Effector CD8-positive, alpha-beta T cell (primary cell): ENCODE measurements at places on chromosomes 16 and 17.

GRCh38 chr16:11091021-11091785 lies 146.8 kb downstream of the CLEC16A start:
- no peak for DNase-seq

DNA sequence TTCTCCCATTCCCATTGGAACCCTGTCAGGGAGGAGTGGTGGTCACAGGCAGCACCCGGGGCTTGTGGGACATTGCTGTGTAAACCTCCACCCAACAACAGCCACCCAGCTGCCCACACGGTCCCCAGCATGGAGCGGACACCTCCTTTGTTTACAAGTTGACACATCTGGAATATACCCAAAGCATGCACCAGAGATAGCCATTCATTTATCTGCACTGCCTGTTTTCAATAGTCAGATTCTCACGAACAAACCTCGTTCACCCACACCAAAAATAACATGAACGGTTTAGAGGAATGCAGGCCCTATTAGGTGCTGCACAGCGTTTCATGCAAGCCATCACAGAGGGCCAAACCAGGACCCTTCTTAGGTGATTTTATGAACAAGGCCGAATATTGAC lies 244.8 kb downstream of the FOXL1 start:
- no peak for DNase-seq

DNA sequence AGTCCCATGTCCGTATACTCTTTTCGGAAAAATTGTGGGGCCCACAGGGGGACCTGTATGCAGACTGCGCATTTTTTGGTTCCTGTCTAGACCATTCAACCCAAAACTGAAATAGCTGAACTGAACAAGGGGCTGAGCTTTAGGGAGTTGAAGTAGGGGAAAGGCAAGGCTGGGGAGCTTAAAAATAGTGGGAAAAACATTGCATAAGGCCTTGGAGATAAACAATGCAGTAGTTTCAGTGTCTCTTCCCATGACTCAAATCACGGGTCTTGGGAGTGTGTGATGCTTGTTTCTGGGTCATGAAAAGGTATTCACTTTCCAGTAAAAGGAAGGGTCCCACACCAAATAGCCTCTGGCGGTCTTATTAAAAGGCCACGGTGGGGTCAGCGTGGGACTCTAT lies 402.8 kb upstream of the SALL1 start:
- no peak for DNase-seq

DNA sequence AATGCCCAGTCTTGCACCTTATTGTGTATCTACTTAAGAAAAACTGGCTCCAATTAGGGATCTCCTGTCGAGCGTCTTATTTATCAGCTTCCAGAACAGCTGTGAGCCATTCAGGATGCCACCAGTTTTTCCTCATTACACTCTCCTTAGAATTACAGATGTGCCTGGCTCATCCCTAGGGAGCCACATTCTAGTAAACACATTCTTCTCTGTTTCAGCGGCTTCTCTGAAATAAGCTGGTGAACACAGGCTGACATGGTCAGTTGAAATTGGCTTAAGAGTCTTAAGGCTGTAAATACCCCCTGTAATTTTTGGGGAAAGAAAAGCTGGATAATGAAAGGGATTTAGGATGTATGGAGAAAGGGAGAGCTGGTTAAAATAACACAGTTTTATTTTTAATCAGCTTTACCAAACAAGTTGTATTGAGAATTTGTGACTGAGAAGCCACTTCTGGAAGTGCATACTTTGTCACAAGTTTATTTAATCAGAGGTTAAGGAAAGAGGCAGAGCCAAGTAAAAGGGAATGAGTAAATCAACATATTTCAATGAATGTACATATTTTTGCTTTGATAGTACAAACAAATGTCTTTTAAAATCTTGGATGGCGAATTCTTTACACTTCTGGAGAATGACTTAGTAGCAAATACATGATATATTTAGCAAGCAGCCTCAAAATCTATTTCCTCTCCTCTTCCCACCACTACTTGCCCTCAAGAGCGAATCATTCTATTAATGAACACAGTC lies 562.0 kb upstream of the GOT2 start:
- DNase-seq, result no peak

DNA sequence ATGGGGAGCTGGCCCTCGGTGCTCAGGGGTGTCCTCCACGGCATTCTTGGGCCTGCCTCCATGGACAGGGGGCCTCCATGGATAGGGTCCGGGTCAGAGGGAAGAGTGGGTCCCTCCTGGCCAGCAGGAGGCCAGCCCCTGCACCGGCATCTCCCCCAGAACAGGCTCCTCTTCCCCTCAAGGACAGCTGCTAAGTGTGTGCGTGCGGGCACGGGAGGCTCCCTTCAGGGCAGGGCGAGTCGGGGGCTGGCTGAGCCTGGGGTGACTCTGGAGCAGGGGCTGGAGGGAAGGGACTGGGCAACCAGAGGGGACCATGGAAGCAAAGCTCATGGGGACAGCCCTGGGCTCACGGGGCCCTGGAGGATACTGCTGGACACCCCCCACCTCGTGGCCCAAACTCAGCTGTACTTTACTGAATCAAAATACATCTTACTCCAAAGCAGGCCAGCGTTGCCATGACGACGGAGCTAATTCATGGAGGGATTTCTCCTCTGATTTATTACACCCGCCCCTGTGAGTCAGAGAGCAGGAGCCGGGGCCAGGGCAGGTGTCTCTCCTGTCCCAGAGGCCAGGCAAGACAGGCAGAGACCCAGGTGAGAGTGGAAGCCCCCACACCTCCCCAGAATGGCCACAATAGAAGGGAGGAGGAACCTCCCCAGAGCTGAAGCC lies 2.1 kb downstream of the CASKIN1 start:
- DNase-seq, result no peak

- no peak for DNase-seq
Measured at GRCh38 chr17:4293572-4293971, 29.8 kb upstream of the ANKFY1 start.
